Activated CD4-positive, alpha-beta T cell treated with anti-CD3 and anti-CD28 coated beads, Interleukin-2, amount 50 U/mL, for 1 hour (primary cell): ENCODE measurements at places on chromosomes 16 and 17.

GRCh38 chr17:65434251-65434650, 127.2 kb downstream of the AXIN2 start:
- DNase-seq, result no peak

- no peak for DNase-seq
These were observed 91.8 kb downstream of the FOXL1 start for GRCh38 chr16:86669937-86670749.

DNA sequence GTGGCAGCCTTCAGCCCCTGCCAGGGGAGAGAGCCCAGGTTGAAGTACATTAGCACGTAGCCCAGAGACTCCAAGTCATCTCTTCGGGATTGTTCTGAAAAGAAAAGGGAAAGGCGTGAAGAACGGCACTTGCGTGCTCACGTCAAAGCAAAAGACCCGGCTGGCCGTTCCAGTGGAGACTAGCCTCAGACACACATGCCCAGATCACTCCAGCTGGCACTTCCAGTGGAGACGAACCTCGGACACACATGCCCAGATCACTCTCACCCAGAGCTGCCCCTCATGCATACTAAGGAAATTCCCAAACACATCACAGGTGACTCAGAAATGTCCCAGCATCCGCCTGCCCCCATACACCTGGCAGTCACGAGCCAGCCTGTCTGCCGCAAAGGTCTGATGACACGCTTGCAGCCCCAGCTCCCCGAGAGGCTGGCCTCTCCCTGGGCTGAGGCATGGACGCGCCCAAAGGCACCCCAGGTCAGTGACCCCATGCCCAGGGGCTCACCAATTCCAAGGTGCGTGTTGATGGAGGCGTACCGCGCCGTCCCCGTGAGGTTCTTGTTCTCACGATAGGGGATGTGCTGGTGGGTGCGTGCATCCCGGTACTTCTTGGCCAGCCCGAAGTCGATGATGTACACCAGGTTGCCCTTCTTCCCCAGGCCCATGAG, 20.9 kb downstream of the CSNK1D start:
- DNase-seq, result no peak

GRCh38 chr16:56190677-56191155, 573 bp upstream of the GNAO1 start:
- no peak for DNase-seq

DNA sequence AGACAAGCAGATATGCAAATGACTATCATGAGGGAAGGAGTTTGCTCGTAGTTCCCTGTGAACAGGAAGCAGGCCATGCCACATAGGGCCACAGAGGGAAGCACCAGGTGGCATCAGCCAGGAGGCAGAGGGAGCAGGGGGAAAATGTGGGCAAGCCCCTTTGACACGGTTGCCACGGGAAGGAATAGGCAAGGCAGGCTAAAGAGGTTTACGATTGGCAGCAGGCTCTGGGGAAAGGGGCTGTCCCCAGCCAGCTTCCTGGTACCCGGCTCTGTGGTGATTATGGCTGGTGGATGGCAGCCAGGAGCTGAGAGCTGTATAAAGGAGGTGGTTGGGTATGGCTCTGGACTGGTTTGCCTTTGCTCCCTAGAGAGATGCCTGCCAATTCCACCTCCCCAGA, 848 bp downstream of the CES3 start:
- no peak for DNase-seq

GRCh38 chr16:10805334-10805733, 13.3 kb downstream of the TVP23A start:
- no peak for DNase-seq

DNA sequence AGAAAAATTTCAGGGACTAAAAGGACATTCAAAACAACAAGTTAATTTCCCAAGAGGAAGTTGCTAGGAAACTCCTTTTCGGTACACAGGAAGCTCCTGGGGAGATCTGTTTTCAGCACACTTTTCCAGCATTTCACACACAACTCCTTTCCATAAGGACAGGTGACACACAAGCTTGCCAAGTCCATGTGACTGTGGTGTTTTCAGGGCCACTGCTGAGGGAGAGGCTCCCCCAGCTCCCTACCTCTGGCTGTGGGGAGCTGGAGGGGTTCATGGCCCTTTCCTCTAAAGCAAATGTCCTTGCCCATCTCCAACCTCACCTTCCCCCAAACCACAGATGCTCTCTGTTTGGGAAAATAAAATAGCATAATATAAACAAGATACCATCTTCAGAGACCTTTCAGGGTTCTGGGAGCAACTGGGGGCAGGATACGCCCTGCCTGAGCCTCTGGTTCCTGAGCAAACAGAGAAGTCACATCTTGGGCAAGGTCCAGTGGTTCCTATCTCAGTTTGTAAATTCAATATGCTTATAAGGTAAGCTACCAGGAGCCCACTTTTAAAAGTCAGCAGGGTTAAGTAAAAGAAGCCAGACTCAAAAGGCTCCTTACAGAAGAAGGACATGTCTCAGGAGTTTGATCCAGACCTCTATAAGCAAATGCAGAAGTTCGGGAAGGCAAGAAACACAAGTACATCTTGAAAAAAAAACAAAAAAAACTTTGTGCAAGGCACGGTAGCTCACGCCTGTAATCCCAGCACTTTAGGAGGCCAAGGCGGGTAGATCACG, 3.0 kb downstream of the PDZD9 start:
- DNase-seq, result no peak

DNA sequence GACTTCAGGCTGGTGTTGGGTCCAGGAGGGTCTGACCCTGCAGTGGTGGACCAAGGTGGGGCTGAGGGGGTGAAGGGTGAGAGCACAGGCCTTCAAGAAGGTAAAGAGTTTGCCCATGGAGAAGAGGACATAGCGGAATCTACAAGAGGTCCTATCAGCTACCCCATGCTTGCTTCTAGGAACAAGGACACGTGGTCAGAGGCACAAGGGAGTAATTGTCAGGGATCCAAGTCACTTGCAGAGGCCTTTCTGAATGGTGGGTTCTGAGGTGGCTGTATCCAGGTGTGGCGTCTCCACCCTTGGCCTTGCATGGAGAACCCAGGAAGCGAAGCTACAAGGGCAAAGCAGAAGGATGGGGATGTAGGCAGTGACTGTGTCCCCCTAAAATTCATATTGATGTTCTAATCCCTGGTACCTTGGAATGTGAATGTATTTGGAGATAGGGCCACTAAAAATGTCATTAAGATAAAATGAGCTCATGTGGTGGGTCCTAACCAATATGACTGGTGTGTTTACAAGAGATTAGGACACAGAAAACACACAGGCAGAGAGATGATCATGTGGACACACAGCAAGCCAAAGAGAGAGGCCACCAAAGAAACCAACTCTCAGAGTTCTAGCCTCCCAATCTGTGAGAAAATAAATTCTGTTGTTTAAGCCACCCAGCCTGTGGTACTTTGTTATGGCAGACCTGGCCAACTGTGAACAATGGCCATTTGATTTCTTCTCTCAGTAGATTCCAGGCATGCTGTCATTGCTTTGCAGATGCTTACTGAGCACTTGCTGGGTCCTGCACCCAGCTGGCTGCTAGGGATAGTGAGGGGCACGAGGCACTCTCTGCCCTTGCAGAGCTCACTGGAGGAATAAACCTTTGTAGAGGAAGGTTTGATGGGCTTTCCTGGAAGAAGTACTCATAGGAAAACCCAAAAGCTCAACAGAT, 75.8 kb downstream of the UTP18 start:
- no peak for DNase-seq

DNA sequence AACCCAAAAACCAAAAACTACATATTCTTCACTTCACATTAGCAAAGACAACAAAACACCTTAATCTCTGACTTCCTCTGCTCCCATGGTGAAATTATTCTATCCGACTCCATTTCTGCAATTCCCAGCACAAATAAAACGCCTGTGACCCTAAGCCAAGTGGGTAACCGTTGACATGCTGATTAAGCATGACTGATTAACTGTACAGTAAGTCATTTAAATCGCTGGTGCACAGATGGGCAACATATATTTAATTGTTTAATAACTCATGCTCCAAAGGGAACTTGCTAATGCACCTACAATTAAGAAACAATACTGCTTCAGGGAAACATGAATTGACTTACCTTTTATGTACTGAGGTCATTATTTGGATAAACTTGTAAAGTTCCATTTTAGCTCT, 436.7 kb downstream of the KIF2B start:
- DNase-seq, result no peak

DNA sequence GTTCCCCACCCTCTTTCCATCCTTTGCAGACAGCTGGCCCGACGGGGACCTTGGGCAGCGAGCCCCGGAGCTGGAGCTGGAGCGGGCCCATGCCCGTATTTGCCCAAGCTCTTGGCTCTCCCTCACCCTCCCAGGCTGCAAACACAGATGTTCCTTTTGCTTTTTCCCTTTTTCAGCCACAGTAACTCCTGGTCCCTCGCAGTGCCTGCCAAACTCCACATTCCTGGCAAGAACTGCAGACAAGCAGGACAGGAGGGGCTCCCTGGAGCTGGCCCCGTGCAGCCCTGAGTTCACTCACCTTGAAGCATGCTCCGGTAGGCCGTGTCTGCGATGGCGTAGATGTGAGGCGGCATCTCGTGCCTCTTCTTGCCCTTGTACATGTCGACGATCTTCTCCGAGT, 33.9 kb downstream of the MYH11 start:
- no peak for DNase-seq

GRCh38 chr16:3122926-3123570, 10.7 kb downstream of the ZNF205 start:
- no peak for DNase-seq

GRCh38 chr16:78278056-78278450, 178.6 kb downstream of the WWOX start:
- DNase-seq, result no peak

GRCh38 chr17:44326861-44327444, 2.3 kb upstream of the SLC25A39 start:
- peak; percentile 92 for DNase-seq

DNA sequence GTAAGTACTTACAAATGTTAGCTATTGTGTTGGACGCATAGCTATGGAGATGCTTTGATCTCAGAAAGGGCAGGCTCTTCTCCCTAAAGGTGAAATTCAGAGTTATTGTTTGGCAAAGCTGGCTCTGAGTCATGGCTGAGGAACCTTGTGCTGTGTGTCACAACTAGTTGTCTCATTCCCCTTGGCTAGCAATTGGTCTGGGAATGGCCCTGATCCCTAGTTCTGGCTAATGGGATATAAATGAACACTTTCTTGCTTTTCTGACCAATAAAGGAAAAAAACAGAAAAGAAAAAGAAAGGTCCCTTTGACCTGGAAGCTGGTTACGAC, 210.6 kb downstream of the MAP2K4 start:
- DNase-seq, result no peak

GRCh38 chr16:19365486-19365885, 52.2 kb upstream of the TMC5 start:
- DNase-seq, result no peak
